ENCODE measurements at places on chromosomes 3 and 15.

DNA sequence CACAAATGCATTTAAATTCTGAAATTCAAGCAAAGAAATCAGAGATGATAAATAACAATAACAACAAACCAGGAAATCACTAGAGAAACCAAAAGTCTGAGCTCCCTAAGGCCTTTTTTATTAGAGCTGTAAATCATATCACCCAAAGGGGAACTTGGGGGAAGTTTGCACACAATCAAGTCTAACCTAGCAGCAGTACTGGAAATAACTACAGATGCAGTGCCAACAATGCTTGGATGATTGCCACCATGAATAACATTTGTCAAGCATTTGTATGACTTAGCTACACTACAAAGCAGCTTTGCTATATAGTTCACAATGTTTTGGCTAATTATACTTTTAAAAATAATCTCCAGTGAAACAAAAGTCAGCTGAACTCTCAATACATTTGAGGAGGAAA lies 27.8 kb downstream of the SHQ1 start:
- DNase-seq, result peak; percentile 19

DNA sequence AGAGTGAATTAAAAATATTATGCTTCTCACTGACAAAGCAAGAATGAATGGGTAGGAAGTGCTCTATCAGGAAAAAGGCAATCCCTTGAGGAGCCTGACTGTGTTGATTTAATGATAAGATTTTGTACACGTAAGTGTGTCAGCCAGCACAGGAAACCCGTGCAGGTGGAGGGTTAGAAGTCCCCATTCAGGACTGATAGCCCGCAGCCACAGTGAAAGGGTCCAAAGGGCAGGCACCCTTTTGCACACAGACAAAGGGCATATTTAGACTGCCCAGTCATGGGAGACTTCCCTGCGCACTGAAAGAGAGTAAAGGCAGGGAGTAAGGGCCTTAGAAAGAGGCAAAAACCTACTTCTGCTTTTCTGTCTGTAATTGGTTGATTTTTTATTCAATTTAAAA lies 26.4 kb upstream of the SKIL start:
- no peak for DNase-seq

DNA sequence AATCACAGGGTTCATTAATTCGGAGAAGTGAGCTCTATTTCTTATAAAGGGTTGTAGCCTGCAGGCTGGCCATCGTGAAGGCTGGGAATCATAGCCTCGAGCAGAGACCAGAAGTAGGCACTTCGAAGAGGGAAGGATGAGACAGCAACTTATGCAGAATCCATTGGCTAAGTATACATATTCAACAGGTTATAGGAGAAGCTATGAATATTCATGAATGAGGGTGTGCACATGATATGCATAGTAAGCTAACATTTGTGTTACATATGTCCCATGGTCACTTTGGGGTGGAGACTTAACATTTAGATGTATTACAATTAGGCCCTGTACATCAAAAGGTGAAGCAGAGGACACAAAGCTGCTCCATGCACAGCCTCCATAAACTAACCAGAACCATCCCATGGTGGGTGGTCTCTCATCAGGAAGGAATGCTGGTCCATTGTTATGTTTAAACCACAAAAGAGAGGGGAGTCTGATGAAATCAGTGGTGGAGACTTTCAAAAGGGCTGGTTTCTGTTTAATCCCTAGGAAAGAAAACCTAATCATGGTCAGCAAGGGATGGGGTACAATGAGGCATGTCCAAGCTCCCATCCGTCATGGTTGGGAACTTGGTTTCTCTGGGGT lies 80.8 kb upstream of the FHIT start:
- no peak for DNase-seq

- DNase-seq, result no peak
Measured at GRCh38 chr15:92906020-92906419, 5.9 kb downstream of the CHD2 start.

GRCh38 chr3:41346698-41347270 lies 147.5 kb downstream of the CTNNB1 start:
- DNase-seq, result no peak

DNA sequence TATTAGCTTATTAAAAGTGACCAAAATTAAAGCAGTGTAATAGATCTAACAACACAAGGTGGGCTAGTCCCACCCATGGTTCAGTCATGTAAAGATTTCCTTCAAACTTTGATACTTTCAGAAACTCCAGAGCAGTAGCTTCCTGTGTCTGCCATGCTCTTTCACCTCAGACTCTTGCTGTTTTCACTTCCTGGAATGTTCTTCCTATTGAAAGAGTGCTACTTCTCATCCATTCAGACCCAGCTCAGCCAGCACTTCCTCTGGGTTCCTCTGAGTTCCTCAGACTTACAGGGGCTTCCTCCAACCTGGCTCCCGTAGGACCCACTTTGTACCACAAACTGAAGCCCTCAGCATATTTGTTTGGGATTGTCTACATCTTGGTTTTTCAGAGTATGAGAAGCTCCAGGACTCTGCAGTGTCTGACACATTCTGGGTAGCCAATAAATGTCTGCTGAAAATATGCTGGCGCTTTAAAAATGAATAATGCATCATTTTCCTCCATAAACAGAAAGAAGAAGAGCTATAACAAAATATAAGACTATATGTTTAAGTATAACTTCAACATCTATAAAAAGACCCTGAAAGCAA lies 18.0 kb downstream of the NCEH1 start:
- DNase-seq, result no peak

- DNase-seq, result no peak
Measured at GRCh38 chr3:120276767-120277166, 8.3 kb downstream of the GPR156 start.

- DNase-seq, result no peak
Measured at GRCh38 chr3:117629505-117629904, 919.9 kb downstream of the TUSC7 start.

GRCh38 chr3:172591876-172592771 lies 68.9 kb upstream of the TNFSF10 start:
- no peak for DNase-seq

GRCh38 chr3:67876261-67876660 lies 221.8 kb upstream of the SUCLG2 start:
- no peak for DNase-seq

- DNase-seq, result no peak
Measured at GRCh38 chr3:18428036-18428435, 2.9 kb upstream of the SATB1 start.

DNA sequence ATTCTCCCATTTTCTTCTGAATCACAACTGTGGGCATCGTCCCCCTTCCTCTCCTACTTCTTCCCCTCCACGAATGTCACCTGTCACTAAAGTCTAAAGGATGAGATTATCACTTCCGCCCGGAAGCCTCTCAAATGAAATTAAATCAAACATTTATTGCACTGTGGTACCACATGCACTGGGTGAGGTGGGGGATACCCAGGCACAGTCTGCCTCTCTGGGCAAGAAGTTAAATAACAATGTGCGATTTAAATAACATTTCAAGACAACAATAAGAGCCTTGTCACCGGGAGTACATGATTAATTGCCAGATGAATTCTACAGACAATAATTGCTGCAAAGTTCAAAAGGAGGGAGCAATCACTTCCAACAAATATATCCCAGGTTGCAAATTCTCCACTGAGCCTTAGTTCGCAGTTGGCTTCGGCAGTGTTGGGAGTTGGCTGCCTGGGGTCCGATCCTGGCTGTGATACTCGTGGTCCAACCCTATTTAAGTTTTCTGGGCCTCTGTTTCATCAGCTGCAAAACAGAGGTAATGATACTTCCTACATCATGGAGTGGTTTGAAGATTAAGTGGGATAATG lies 77.7 kb downstream of the FOXP1 start:
- no peak for DNase-seq

GRCh38 chr15:52136442-52136980 lies 23.9 kb upstream of the BCL2L10 start:
- no peak for DNase-seq

GRCh38 chr3:39414421-39414907 lies 7.9 kb downstream of the RPSA start:
- no peak for DNase-seq

DNA sequence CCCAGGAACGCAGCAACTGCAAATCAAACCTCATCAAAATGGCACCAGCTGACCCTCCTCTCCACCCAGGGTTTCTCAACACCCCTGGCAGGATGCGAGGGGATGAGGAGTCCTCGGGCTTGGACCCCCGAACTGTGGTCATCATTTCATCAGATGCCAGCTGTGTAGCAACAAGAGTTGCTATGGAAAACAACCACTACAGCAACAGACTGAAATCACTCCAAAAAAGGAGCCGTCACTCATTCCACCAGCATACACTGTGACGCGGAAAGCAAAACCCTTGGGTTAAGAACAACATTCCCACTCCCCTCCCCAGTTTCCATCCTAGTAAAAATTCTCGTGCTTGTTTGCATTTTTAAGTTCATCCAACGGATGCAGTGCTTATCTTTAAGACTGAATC lies 40.1 kb downstream of the VGLL4 start:
- DNase-seq, result peak; percentile 69

GRCh38 chr3:194344012-194344411 lies 7.1 kb downstream of the CPN2 start:
- peak; percentile 70 for DNase-seq

- peak; percentile 9 for DNase-seq
Measured at GRCh38 chr3:126568776-126569342, 10.1 kb upstream of the C3orf22 start.

DNA sequence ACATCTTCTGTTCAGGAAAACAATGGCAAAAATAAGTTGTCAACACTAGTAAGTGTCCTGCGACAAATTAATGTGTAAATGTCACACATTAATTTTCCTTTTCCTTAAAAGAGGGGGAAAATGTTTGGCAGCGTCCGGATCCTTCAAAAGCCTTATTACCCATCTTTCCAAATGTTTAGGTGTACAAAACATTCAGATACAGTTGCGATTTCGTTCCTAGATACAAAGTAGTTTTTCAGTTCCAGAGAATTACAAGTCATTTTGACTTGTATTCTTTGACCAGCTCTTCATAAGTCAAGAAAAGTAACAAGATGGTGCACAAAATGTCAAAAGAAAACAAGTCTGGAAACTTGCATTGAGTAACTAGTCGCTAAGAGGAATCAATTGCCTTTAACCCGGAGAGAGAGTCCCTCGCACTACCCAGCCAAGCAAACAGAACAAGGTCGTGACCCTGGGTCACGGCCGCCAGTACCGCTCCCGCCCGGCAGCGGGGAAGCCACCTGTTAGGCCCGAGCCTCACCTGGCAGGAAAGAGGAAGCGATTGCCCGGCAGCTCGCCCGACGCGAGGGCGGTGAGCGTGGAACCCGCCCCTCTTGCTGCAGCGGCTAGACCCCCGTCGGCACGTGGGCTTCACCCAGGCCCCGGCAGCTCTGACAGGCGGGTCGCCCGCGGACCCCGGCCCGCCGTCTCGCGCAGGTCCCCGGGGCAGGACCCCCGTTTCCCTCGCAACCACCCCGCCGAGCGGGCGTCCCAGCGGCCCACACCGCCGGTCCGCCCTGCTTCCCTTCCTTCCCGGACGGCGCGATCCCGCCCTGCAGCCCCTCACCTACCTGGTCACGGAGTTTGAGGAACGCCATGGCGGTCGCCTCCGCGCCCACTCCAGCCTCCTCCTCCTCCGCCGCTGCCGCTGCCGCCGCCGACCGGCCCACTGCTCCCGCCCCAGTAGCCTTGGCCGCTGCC lies 61.0 kb upstream of the ANKRD28 start:
- peak; percentile 32 for DNase-seq

GRCh38 chr3:181103605-181104004 lies 114.1 kb upstream of the DNAJC19 start:
- DNase-seq, result no peak

DNA sequence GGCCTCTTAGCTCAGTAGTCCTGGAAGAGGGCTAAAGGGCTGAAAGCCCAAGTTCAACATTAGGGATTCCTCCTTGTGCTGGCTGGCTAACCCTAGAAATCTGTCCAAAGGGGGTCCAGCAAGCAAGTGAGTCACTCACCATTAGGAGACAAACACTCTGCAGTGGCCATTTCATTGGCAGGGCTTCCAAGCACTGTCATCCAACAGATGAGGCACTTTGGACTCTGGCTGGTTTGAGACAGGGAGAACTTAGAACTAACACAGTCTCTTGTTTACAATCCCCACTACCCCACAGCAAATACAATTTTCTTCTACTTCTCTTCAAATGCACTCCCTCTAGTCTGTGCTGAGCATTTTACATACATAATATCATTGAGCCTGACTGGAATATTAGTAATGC lies 10.1 kb upstream of the WNT5A start:
- no peak for DNase-seq

DNA sequence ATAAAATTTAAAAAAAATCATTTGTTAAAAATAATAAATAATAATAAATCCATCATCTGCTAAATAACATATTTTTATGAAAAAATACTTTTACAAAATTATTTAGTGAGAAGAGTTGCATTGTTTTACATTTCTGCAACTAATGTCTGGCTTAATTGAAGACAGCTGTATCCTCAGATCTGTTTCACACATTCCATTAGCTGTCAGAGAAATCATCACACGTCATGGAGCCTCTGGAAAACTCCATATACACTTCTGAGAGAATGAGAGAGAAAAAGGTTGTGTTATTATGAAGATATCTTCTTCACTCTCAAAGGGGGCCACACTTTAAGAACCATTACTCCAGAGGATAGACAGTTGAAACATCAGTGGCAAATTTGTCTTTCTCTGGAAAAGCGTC lies 40.8 kb downstream of the CMSS1 start:
- DNase-seq, result no peak

DNA sequence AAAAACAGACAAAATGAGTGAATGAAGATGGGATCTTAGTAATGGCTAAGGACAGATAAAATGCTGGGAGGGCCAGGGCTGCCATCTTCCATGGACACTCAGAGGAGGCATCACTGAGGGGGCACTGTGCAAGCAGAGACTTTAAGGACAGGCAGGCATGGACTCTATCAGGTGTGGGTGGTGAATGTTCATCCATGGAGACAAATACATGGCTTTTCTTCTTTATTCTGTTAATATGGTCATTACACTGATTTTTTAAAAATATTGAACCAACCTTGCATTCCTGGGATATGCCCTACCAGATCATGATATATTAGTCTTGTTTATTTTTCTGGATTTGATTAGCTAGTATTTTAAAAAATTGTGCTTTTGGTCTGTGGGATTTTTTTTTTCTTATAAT lies 12.2 kb downstream of the NUP210 start:
- DNase-seq, result no peak

DNA sequence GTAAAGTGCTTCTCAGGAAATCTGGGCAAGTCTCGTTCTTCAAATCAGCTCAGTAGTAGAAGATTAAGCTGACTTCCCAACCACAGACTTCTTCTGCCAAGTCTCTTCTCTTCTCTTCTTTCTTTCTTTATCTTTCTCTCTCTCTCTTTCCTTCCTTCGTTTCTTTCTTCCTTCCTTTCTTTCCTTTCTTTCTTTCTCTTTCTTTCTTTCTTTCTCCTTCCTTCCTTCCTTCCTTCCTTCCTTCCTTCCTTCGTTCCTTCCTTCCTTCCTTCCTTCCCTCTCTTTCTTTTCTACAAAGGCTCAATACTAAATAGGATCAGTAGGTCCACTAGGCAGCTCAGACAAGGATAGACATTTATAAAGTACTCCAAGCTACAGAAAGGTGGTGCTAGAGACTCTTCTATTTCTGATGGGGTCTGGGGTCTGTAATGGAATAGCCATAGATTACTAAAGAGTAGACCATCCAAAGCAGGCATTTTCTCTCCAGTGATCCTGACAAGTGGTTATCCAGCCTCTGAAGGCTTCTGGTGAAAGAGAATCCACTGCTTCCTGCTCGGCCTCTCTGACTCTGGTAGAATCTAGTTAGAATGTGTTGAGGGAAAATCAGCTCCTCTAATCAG lies 100.8 kb downstream of the TPRG1 start:
- DNase-seq, result no peak

GRCh38 chr3:40996382-40996781 lies 202.9 kb upstream of the CTNNB1 start:
- DNase-seq, result no peak

All from AG20443 (cell line).